PC-9 (cell line): ENCODE measurements at places on chromosomes 11 and 22.

GRCh38 chr11:123560006-123560405, 94.4 kb downstream of the SCN3B start:
- DNase-seq, result no peak

DNA sequence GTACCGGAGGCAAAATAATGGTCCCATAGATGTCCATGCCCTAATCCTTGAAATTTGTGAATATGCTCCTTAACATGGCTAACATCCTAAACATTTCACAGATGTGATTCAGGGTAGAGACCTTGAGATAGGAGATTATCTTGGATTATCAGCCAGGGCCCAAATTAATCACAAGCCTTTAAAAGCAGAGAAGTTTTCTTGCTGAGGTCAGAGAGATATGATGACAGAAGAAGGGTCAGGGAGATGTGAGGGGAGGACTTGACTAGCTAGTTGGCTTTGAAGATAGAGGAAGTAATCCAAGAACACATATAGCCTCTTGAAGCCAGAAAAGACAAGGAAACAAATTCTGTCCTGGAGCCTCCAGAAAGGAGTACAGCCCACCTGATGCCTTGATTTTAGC, 19.1 kb upstream of the FDX1 start:
- no peak for DNase-seq

DNA sequence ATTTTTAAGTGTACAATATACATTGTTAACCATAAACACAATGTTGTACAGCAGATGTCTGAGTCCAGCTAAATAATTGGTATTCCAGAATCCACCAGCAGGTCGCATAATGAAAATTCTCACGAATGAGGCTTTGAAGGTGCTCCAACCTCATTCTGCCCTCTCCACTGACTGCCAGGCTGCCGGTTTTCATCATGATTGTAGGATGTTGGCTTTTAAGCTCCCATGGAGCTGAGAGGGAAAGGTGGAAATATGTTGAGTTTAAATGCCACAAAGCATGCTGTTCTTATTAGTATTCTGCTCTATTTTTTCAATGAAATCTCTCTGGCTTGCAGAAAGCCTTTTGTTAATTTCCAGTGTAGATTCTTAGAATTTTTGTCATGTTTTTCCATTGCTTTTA, 337.2 kb upstream of the DDI1 start:
- DNase-seq, result no peak

GRCh38 chr11:1919391-1920127, at the start of gene TNNT3:
Gene TNNT3, plus strand, starts transcription at chr11:1919703. Its CDS starts 3,172 bp downstream, at chr11:1922875.
- DNase-seq, result no peak

- DNase-seq, result no peak
These were observed 78.7 kb downstream of the PIWIL3 start for GRCh38 chr22:24695561-24696511.

- no peak for DNase-seq
These were observed 168.6 kb upstream of the UBASH3B start for GRCh38 chr11:122486793-122487495.

DNA sequence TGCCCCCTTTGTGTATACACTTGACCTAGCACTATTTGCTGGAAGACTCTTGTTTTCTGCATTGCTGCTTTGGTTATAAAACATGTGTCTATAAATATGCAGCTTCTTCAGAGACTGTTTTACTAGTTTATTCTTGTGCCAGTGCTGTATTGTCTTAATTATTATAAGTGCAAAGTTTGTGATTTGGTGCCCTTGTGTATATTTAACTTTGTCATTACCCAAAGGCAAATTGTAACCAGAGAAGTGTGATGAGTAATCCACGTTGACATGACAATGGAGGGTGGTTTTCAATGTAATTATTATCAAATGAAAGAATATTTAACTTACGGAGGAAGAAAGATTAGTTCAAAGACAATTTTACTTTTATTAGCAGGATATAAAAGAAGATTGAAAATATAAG, 75.0 kb upstream of the PRODH start:
- DNase-seq, result no peak

GRCh38 chr22:24181996-24182899, 961 bp downstream of the SUSD2 start:
- DNase-seq, result no peak
